GM03348 (cell line): ENCODE measurements at places on chromosomes 1 and 21.
A peak's percentile ranks its signal among the peaks of the same experiment; 100 is the strongest.

- DNase-seq, result no peak
These were observed 129.8 kb upstream of the SAMSN1 start for GRCh38 chr21:14675774-14676530.

DNA sequence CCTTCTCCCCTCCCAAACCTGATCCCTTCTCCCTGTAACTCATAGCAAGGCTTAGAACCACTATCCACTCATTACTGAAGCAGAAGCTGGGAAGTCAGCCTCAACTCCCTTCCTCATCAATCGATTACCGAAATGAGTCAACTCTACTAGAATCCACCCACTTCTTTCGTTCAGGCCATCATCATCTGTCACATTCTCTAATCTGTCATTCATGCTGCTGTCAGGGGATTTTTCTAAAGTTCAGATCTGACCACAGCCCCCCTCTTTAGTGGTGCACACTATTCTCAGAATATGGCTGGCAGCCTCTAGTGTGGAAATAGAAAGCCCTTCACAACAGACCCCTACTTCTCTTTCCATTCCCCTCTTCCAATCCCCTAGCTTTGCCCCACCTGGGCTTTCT, 5.1 kb downstream of the NT5C1A start:
- no peak for DNase-seq

DNA sequence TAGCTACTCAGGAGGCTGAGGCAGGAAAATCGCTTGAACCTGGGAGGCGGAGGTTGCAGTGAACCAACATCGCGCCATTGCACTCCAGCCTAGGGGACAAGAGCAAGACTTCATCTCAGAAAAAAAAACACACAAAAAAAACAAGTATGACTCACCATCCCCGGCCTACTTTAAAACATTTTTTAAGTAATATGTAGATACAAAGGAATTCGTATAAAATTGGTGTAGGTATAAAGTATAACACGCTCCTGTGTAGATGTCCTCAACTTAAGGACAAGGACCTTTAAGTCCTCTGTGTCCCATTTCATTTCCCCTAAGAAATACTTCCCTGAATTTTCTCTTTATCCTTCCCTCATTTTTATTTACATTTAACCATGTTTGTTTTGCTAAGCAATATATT, 73.4 kb upstream of the PKN2 start:
- no peak for DNase-seq

GRCh38 chr1:207981976-207982375, 71.1 kb upstream of the CD34 start:
- no peak for DNase-seq

DNA sequence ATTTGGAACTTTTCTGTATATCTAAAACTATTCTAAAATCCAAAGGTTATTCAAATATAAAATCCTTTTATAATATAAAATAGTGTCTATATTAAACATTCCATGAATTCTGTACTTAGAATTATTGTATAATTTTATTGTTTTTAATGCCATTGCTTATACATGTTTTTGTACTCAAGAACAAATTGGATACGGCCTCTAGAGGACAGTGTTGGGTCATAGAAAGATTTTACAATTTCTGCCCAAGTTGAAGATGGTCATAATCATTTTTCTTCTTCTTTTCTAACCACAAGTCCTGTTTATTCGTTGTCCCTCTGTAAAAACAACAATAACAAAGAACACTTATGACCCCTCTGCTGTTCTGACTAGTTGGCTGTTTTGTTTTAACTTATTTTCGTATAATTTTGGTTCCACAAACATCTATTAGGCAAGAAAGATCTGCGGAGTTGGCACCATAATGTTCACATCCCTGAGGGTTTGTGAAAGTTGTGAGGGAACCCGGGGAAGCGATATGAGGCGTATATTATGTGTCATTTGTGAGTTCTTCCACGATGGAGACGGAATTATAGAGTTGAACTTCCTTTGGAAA, 75.7 kb upstream of the KIF26B start:
- peak; percentile 49 for DNase-seq

GRCh38 chr1:96187020-96187419, 534.6 kb upstream of the PTBP2 start:
- DNase-seq, result no peak

GRCh38 chr1:232899839-232900238, 50.6 kb upstream of the NTPCR start:
- no peak for DNase-seq

- no peak for DNase-seq
These were observed 412.1 kb downstream of the LTN1 start for GRCh38 chr21:28580585-28580984.

GRCh38 chr1:156198831-156199349, 5.0 kb downstream of the SLC25A44 start:
- no peak for DNase-seq

DNA sequence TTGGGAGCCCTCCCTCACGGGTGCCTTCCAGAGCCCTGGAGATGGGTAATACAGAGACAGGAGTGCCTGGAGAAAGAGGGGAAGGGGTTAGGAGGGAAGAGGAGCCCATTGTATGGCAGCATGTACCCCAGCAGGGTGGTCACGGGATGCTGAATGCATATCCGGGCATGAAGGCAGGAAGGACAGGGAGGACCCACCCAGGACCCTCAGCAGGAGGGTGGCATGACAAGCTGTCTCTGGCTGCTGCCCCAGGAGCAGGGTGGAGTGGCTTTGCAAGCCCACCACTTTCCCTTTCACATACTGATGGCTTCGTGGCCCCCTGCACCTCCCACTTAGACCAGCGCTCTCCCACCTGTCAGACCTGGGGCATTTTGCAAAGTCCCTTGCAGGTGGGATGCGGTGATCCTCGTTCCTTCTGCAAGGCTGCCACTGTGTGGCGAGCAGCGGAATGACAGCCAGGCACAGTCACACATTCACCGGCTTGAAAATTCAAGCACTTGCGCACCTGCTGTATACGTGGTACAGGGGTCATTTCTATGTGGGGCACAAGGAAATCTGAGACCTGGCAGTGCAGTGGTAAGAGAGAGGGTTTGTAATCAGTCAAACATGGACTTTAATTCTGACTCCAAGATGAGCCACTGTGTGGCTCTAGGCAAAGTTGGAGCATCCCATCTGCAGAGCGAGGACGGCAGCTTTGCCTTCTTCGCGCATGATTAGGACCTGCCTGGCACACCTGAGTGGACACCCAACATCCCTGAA, 53.2 kb upstream of the TMEM51 start:
- peak; percentile 80 for DNase-seq

DNA sequence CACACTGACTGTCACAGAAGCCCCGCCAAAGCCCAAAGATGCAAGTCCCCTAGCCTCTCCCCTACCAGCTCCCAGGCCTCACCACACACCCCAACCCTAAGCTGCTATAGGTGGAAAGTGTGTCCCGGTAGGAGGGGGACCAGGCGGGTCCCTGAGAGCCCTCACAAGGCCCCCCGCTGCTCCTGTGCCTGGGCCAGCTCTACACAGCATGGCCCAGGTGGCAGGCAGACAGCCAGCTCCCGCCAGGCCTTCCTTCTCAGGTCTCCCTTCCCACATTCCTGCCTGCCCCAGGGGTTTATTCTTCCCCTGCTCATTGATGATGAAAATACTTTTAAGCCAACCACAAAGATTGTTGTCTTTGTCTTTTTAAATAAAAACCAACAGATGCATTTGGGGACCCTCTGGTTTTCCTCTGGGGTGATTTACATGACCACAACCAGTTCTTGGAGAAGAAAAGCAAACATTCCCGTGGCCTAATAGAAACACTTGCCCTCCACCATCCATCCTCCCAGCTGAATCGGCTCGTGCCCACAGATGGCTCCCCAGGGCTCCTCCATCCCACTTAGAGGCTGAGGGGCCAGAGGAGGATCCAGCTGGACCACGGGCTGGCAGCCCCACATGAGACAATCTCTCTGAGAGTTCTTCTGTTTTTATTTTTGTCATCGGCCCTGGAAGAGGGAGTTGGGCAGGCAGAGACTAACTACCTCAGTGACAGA, 93.1 kb downstream of the DMRTB1 start:
- DNase-seq, result no peak

DNA sequence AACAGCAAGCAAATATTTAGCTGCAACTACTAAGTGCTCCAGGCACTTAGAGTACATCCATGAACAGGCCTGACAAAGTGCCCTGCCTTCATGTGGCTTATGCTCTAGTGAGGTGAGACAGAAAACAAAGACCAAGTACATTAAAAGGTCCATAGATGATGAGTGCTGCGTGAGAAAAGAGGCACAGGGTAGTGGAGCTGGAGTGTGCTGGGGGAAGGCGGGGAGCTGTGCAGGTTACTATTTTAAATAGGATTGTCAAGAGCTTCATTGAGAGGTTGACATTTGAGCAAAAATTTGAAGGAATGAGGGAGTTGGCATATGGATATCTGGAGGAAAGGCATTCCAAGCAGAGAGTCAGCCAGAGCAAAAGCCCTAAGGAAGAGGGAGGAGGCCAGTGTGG, 29.3 kb upstream of the RXRG start:
- DNase-seq, result no peak

DNA sequence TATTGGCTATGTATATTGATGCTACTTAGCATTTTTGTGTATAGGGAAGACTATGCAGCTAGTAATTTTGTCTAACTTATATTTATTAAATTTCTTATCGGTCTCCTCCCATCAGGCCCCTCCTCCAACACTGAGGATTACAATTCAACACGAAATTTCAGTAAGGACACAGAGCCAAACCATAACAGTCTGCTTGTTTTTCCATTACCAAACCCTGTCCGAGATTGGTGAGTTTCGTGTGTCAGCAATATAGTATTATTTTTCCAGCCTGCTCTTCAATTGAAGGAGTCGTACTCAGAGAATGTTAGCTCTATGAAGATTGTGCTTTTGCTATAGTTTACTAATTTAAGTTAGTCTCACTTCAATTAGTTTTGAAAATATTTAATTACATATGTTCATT, 1495.3 kb downstream of the MRPL39 start:
- DNase-seq, result no peak

GRCh38 chr1:87956750-87957149, 628.1 kb downstream of the LMO4 start:
- DNase-seq, result peak; percentile 25

GRCh38 chr21:31279986-31280385, 64.1 kb downstream of the TIAM1 start:
- DNase-seq, result no peak

DNA sequence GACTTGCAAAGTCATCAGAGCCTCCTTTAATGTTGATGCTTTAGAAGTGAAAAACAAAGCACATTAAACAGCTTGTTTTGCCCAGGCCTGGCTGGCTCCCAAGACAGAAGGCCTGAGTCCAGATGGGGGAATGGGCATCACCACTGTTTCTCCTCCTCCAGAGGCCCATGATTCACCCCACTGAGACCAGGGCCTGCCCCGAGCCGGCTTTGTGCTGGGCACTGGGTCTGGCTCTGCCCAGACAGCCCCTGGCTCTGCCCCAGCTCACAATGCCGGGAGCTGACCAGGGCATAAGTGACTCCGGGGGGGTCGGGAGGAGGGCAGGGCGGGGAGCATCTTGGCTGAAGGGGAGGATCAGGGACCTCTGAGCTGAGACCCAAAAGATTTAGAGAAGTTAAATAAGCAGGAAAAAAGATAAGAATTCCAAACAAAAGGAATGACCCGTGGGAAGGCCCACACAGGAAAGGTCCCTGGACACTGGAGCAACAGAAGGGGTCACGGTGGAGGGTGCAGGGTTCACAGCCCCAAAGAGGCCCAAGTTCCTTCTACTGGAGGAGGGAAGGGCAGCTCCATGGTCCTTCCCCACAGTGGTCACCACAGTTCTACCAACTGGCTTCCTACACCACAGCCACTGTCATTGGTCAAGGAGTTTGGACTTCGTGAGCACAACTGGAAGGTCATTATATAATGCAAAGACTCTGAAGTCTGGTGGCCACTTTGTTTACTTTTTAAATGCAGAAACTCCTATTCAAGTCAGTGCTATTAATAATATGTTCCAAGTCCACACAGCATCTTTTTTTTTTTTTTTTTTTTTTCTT, 5.5 kb downstream of the C2CD2 start:
- DNase-seq, result peak; percentile 72

DNA sequence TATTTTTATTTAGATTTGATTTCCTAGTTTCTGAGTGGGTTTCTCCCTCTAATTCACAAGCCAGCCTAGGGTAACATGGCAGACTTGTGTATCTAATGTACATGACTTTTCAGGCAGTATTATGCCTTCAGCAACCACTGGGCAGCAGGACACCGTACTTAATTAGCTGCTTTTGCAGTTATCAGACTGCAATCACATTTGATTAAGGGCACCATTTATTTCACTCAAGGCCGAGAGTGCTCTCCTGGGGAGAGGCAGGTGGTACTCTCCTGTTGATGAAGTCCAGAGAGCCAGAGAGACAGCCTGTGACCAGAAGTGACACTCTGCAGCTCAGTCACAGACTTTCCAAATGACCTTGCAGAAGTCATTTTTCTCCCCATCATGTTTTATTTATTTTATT, 18.7 kb downstream of the CYYR1 start:
- no peak for DNase-seq

- no peak for DNase-seq
These were observed 9.7 kb downstream of the CELA2B start for GRCh38 chr1:15485636-15486035.
